ENCODE measurements at places on chromosomes 7 and 10.

DNA sequence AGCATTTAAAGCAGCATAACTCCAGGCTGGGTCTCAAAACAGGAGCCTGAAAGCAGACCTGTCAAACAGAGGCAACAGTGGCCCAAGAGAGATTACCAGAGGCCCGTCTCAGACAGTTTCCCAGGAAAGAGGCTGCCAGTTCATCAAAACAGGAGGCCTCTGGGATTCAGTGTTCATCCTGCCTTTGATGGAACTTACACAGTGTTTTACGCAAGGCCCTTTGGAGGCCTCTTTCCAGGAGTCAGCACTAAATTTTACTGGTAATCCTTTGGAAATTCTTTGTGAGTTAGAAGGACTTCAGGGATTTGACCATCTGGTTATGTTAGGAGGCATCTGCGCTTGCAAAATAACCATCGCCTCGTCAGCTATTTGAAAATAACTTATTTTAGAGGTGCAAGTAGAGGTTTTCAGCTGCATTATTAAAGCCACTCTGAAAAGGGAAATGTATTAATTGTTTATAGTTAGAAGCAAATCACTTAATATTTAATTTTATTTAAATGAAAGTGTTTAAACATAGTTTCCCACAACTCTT lies 501.2 kb upstream of the COBL start:
- DNase-seq = no peak

- no peak for DNase-seq
These were observed 11.2 kb upstream of the ARPC1A start for GRCh38 chr7:99314504-99314903.

DNA sequence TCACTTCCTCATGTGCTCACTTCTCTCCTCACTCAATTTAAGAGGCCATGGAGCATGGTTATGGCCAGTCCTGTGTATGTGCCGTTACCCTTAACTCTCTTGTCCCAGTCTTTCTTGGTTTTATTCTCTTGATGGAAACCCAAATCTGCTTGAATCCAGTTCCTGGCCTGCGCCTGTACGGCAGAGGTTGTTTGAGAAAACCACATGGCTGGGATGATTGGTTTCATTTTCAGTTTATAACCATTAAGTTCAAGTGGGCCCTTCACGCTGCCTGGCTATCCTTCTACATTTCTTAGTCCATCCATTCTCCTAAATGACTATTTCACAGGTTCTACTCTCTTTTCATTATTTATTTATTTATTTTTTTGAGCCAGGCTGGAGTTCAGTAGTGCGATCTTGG lies 1.6 kb upstream of the ZNF239 start:
- DNase-seq = no peak

DNA sequence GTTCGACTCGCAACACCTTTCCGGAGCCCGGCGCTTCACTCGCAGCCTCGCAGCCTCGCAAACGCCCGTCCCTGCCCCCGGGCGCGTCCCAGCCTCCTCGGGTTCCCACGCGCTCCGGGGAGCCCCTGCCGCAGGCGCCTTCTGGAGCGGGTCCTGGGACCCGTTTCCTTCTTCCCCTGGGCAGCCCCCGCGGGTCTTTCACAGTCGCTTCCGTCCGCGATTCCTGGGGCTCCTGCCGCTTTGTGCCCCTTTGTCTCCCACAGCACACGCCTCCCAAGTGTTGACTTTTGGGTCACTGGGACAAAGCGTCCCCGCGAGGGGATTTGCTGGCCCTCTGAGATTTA lies 140.7 kb downstream of the DYNC2I1 start:
- DNase-seq = no peak

- DNase-seq = peak; percentile 42
These were observed 10.9 kb upstream of the RSU1 start for GRCh38 chr10:16828114-16828568.

- DNase-seq = no peak
These were observed 65.0 kb upstream of the ZNF746 start for GRCh38 chr7:149562602-149563001.

- no peak for DNase-seq
These were observed 1187.2 kb downstream of the XPNPEP1 start for GRCh38 chr10:108736111-108736510.

DNA sequence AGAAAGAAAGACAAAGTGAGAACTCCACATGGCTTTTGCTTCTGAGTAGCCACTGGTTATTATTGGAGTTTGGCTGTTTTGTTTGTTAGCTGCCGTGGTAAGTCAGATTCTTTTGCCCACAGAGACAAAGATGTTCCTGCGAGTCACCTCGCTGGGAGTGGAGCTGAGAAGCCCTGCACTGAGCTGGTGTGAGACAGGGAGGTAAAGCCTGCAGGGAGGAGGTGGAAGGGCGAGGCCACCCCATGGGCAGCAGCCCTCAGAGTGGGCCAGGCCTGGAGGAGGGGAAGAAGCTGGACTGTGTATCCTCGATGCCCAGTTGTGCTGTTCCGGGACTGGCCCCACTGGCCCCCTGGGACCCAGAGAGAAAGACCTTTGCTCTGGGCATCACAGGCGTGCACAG lies 14.3 kb upstream of the NOM1 start:
- DNase-seq = no peak

- DNase-seq = no peak
These were observed 2.8 kb downstream of the FAM180A start for GRCh38 chr7:135745703-135746312.

GRCh38 chr10:94443047-94443446 lies 40.7 kb downstream of the TBC1D12 start:
- DNase-seq = no peak

DNA sequence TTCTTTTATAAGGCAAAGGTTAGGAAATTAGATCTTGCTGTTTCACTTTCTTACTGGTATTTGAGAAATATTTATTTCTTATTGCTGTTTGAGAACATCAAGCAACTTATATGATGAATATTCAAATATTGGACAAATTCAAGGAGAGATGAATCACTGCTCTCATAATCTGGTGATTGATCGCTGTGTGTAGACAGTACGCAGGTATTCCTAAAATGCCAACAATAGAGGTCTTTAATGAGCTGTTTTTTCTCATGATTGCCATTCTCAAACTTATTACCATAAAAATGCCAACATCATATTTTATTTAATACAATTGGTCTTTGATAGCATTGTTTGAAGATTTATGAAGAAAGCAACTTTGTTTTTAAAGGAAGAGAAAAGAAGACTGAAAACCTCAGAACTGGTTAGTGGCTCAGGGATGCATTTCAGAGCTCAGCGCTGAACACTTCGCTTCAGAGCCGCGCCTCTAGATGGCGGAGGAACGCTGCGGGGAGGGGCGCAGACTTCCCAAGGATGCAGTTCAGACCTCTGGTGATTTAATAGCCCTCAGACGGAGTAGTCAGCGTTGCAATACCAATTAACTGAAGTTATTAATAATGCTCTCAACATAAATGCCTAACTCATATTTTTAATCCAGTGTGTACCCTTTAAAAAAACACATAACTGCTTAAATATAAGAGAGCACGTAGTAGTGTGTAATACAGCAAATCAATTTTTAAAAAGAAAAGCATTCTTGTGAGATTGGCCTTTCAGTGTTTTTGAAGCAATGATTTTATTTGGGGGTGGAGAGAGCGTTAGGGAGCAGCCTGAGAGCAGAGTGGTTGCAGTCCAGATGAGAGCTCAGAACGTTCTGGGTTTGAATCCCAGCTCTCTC lies 38.5 kb upstream of the STEAP4 start:
- no peak for DNase-seq

GRCh38 chr7:112124061-112124766 lies 82.0 kb downstream of the DOCK4 start:
- no peak for DNase-seq

Data from activated CD4-positive, CD25-positive, alpha-beta regulatory T cell treated with anti-CD3 and anti-CD28 coated beads, Interleukin-2, amount 50 U/mL, for 16 hours (primary cell).